ENCODE measurements at places on chromosomes 12 and 14.

GRCh38 chr12:116524964-116525379, 34.2 kb upstream of the MAP1LC3B2 start:
- DNase-seq: no peak

DNA sequence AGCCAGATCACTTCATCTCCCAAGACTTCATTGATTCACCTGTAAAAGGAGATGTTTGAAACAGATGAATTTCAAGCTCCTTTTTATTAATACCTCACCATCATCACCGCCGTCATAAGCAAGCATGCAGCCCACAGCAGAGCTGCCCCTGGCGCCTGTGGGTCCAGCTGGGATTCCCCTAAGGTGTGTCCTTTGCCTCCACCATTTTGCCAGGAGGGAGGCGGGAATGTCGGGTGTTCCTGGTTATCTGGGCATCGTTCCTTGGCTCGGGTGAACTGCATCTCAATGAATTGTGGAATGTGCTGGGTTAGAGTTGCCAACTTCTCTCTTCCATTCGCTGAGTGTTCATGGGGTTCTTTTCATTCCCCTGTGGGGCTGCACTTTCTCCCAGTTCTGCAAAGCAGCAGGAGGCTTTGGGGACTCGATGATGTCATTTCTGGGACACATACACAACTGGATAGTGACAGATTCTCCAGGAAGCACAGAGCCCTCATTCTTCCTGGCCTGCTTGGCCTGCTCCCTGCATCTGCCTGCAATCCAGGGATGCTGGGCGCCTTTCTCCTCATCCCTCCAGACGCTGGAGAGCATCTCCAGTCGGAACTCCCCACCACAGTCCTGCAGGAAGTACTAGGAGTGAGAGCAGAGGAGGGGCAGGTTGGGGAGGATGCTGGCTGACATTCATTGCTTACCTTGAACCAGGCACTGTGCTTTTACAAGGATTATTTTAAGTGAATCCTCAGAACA, 10.1 kb downstream of the CCND2 start:
- no peak for DNase-seq

DNA sequence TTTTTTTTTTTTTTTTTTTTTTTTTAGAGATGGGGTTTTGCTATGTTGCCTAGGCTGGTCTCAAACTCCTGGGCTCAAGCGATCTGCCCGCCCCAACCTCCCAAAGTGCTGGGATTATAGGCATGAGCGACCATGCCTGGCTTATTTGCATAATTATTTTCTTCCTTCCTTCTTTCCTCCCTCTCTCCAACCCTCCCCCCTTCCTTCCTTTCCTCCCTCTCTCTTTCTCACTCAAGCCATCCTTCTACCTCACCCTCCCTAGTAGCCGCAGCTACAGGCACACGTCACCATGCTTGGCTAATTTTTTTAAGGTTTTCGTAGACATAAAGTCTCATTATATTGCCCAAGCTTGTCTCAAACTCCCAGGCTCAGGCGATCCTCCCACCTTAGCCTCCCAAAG, 83.8 kb downstream of the PEBP1 start:
- DNase-seq: no peak

GRCh38 chr12:15477761-15478160, 155.5 kb downstream of the PTPRO start:
- DNase-seq: no peak

DNA sequence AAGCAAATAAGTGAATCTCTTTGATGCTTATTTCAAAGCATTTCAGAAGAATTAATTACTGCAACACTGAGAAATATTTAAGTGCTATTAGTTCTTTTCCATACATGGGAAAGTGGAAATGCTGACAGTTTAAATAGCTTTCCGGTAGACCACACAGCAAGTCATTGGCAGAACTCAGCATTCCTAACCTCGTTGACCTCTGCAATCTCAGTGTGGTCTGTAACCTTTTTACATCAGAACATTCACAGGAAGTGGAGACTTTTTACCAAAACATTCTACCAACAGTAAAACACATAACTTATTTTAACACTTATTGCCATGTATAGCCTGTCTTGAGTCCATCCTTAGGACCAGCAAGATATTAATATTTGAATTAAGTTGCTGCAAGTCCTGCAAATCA, 249.5 kb upstream of the DCN start:
- DNase-seq: no peak

DNA sequence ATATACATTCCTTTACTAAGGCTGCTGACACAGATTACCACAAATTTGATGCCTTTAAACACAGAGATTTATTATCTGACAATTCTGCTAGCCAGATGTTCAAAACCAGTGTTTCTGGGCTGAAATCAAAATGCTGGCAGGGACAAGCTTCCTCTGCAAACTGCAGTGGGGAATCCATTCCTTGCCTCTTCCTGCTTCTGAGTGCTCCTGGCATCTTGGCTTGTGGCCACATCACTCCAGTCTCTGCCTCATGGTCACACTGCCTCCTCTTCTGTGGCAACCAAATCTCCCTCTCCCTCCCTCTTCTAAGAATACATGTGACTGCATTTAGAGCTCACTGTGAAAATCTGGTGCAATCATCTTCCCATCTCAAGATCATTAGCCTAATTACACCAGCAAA, 235.7 kb downstream of the TTC8 start:
- DNase-seq: no peak

- no peak for DNase-seq
Measured at GRCh38 chr14:34766606-34767005, 52.2 kb upstream of the CFL2 start.

DNA sequence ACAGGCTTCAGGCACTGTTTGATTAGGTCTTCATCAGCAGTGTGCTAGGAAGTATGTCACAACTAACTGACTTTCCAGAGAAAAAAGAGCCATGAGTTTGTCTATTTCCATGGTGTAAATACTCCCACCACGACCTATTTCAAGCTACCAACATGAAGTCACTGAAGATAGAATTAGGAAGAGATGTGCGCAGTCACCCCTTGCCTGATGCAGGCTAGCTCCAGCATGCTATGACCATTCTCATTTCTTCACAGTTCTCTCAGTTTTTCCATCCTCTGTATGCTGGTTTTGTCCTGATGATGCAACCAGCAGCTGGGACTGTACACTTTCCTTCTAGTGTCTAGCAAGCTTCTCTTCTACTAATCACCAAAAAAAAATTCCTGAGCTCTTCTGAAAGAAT, 191.6 kb upstream of the NUDT4 start:
- DNase-seq: no peak

GRCh38 chr12:98763656-98764055, 118.6 kb downstream of the APAF1 start:
- no peak for DNase-seq

- DNase-seq: no peak
Measured at GRCh38 chr12:66709893-66710292, 31.0 kb upstream of the GRIP1 start.

DNA sequence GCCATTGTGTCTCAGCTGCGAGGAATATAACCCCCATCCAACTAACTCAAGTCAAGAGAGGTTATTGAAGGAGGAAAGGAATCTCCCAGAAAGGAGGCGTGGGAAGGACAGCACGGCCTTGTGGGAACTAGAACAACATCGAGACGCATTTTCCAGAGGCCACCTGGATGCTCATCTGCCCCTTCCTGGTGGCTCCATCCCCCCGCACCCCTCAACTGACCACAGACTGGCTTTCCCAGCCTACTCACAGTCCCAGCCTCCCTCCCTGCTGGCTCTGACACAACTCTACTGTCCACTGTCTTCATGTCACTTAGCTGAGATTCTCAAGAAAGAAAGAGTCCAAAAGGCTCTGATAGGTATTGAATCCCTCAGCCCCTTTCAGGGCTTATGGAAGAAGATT, 66.0 kb upstream of the CLMN start:
- no peak for DNase-seq

DNA sequence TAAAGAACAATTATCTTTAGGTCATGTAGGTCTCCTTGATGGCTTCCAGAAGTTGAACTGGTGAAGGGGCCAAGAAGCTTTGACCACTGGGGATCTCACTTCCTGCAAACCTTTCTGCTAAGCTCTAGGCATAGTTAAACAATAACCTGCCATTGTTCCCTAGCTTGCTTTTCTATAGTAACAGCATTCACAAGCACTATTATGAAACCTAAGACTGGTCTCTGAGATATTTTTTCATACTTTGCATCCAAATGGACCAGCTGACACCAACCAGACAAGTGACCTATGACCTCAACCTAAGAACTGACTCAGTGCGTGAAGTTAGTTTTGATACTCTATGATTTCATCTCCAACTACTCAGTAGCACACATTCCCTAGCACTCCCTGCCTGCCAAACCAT, 129.1 kb downstream of the PTPRB start:
- no peak for DNase-seq

- no peak for DNase-seq
Measured at GRCh38 chr12:40534828-40535227, 157.4 kb upstream of the CNTN1 start.

DNA sequence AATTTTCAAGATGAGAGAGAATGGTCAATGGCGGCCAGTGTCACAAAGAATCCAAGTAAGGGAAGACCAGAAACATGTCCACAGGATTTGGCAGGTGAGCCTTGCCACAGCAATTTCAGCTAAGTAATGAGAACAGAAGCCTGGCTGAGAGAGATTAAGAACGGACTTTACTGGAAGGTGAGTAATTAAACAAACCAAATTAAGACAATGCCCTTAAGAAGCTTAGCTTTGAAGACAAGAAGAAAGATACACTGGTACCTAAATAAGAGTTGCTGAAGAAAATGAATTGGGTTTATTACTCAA, 145.4 kb upstream of the PLEKHG7 start:
- no peak for DNase-seq

Measured in CD4-positive, alpha-beta T cell treated with Interleukin-17A for 1 hour (primary cell).